ENCODE measurements at places on chromosomes 1 and 21.

DNA sequence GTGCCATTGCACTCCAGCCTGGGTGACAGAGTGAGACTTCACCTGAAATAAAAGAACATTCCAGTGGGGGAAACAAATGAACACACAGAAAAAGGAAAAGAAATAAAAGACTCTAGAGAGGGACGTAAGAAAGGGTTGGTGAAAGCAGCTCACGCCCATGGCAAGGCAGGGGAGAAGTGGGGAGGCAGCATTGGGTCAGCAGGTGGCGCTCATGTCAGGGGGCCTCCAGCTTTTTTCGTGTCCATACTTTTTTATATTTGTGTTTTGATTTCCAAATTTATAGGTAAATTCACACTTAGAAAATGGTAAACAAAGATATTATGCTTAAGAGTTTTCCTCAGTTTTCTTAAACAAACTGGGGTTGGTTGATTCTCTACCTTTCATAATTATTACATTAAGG, 45.5 kb downstream of the VPS13D start:
- peak; percentile 74 for DNase-seq

DNA sequence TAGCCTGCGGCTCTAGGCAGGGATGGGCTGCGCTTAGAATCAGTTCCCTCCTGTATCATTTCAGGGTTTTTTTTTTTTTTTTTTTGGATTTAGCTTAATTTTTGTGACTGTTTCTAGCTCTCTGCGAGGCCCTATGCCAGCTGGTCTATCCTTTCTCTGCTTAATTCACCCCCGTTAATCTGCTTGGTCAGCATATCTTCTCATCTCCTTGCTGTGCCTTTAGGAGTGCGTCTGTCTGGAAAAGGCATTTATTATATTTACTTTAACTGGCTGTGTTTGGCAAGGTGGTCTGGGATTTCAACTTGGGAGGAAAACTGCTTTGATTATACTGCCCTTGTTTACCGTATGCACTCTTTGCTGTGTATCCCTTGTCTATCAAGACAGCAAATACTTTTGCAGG, 184.8 kb upstream of the KIAA0040 start:
- no peak for DNase-seq

- DNase-seq: no peak
These were observed 25.3 kb upstream of the RCAN3 start for GRCh38 chr1:24477309-24477708.

GRCh38 chr1:163056831-163057230, 12.3 kb upstream of the RGS4 start:
- no peak for DNase-seq

GRCh38 chr1:159282118-159282517, 20.0 kb upstream of the FCER1A start:
- no peak for DNase-seq

GRCh38 chr1:24908591-24909259, 21.4 kb downstream of the RUNX3 start:
- peak; percentile 4 for DNase-seq

DNA sequence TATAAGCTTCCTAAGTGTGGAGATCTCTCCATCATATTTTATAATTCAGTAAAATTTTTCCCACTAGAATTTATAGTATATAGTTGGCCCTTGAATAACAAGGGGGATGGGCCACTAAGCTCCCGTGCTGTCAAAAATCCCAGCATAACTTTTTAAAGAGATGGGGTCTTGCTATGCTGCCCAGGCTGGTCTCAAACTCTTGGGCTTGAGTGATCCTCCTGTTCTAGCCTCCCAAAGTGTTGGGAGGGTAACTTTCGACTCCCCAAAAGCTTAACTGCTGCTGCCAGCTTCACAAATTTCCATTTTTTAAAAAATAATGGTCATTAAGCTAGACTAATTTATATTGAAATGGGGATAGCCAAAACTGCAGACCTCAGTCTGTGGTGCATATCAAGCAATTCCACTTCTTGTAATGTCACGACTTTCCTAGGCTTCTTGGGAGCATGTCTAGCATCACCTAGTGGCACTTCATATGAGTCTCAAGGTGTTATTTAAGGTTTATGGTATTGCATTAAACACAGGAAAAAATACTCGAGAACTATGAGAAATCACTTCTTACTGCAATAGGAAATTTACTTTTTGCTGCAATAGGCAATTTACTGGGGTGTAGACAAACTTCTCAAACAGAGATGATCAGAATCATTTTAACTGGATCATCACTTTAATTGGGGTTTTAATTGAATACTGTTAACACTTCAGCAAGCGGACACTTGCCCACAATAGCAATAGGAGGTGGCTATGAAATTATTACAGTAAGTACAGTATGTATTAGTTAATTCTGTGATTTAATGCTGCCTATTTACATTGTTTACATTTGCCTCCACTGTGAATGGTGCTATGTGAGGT, 19.3 kb upstream of the ACTA1 start:
- no peak for DNase-seq
